ENCODE measurements at places on chromosomes 1 and 21. TPM values are rescaled to one million over a fixed set of nuclear protein-coding genes. Genes with fewer than 3 reads are reported as not detected.

FCRLA gene
- not detected for total RNA-seq

UBIAD1 gene
- 28.5 TPM for total RNA-seq

ARMH1 gene
- 10.6 TPM for total RNA-seq

HPCAL4 gene
- 47.9 TPM for total RNA-seq

SAMD13 gene
- total RNA-seq = 3.1 TPM

TNFAIP8L2 gene
- total RNA-seq = 0.94 TPM

CYP2J2 gene
- 0.94 TPM for total RNA-seq

CR1L gene
- total RNA-seq = not detected

CDC20 gene
- total RNA-seq = 6.9 TPM

NAV1 gene
- 101 TPM for total RNA-seq

PDE9A gene
- 40.4 TPM for total RNA-seq

DIP2A gene
- total RNA-seq = 101 TPM

BTBD19 gene
- total RNA-seq = 1.3 TPM

RIPPLY3 gene
- total RNA-seq = not detected

RPTN gene
- not detected for total RNA-seq

DFFB gene
- 15.3 TPM for total RNA-seq

All from parietal lobe (tissue), 2 donors.